ENCODE measurements at places on chromosomes 2 and 18.
A peak's percentile ranks its signal among the peaks of the same experiment; 100 is the strongest.

GRCh38 chr2:54866868-54867267 is 143.4 kb downstream of the EML6 start:
- peak; percentile 5 for DNase-seq

DNA sequence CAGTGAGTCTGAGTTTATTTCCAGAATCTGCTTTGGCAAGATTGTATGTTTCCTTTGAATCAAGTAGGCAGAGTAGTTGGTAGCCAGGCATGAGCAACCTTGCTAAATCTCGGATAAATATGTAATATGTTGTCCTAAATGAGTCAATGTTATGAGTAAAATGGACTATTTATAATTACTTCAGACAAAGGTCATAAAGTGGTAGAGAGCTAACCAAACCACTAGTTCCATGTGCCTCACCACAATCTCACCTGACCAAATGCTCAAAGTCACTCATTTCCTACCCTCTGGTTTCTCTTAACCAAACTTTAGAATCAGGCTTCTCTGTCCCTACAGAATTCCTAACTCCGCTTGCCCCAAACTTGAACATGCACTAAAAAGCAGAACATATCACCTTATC is 261.2 kb upstream of the FSIP2 start:
- DNase-seq: no peak

GRCh38 chr18:24220318-24220688 is 81.4 kb downstream of the CABYR start:
- DNase-seq: no peak

- no peak for DNase-seq
Measured at GRCh38 chr2:60520151-60520876, 33.1 kb downstream of the BCL11A start.

GRCh38 chr2:237459226-237459625 is 27.8 kb upstream of the MLPH start:
- DNase-seq: no peak

- peak; percentile 36 for DNase-seq
Measured at GRCh38 chr2:111071600-111072171, 49.0 kb upstream of the BCL2L11 start.

GRCh38 chr2:72851333-72851732 is 25.5 kb upstream of the EXOC6B start:
- DNase-seq: no peak

- no peak for DNase-seq
Measured at GRCh38 chr2:13289310-13289709, 572.6 kb downstream of the TRIB2 start.

DNA sequence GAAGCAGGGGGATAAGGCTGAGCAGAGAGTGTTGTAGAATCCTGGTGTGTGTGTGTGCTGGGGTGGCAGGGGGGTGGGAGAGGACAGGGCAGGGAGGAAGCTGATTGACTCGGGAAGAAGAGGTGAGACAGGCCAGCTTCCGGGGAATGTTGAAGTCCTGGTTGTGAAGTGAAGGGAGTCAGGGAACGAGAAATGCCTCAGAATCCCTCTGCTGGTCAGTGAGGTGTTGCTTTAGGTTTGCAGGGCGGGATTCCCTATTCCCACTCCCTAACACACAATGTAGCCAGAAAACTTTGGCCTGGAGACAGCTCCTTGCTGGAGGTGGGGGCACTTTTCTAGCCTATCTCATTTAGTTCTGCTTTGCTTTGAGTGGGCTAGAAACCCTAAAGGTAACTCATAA is 265.1 kb downstream of the HAUS1 start:
- DNase-seq: no peak

- no peak for DNase-seq
Measured at GRCh38 chr18:71238974-71239624, 950.3 kb downstream of the SOCS6 start.

DNA sequence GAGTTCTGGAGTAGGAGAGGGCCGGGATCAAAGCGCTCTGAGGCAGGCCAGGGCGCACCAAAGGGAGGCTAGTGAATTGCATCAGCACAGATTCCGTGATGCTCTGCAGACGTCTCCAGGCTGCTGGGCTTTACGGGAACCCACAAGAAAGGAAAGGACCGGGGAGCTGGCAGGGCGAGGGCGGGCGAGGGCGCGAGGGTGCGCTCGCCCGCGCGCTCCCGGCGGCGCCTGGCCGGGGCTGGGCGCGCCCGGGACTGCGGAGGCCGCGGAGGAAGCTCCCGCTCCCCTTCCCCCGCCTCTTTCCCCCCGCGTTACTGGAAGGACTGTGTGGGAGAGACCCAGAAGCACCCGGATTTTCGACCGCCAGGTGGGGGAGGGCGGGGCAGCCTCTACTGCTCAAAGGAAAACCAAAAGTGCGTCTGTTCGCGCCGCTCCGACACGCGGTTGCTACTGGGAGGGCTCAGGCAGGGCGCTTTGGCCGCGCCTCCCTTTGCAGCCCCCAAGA is 2.4 kb upstream of the FOSL2 start:
- DNase-seq: peak; percentile 80

DNA sequence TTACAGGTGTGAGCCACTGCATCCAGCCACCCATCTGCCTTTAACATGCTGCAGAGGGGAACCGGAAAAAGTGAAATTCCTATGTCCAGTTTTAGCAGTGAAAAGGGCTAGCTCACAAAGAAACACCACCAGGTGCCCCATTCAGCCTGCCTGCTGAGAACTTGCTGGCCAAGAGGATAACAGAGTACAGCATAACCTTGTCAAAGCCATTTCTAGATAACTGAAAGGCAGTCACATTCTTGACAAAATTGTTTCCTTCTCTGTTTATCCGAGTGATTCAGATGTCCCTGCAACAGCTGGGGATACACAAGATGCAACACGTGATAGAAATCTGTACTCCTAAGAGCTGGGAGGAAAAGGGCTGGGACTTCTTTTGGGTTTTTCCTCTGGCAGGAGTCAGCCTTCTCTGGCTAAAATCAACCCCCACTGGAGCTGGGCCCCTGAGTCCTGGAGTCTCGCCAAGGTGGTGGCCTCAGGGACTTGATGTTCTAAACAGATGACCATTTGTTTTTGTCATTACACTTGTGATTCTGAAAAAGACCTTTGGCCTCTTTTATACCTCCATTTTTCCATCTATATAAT is 505.4 kb downstream of the BCL11A start:
- DNase-seq: no peak

- no peak for DNase-seq
Measured at GRCh38 chr2:15092691-15093090, 460.2 kb downstream of the LRATD1 start.

- DNase-seq: no peak
Measured at GRCh38 chr2:80926168-80926567, 621.6 kb upstream of the LRRTM1 start.

- no peak for DNase-seq
Measured at GRCh38 chr2:238928520-238929241, 80.8 kb downstream of the TWIST2 start.

DNA sequence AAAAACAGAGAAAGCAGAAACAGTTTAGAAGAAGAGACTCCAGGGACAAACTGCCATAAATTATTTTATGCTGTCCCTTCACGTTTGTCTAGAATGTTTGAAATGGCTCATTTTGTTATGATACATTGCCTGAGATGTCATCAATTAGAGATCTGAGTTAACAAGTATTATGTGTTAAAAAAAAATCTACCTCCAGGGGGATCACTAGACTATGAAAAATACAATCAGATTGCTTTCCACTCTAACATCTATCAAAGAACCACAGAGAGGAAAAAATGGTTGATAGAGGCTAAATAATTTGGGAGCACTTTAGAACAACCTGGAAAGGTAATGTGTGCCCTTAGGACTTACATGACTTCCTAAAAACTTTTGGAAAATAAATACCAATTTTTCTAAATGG is 103.8 kb upstream of the CCDC150 start:
- DNase-seq: no peak

DNA sequence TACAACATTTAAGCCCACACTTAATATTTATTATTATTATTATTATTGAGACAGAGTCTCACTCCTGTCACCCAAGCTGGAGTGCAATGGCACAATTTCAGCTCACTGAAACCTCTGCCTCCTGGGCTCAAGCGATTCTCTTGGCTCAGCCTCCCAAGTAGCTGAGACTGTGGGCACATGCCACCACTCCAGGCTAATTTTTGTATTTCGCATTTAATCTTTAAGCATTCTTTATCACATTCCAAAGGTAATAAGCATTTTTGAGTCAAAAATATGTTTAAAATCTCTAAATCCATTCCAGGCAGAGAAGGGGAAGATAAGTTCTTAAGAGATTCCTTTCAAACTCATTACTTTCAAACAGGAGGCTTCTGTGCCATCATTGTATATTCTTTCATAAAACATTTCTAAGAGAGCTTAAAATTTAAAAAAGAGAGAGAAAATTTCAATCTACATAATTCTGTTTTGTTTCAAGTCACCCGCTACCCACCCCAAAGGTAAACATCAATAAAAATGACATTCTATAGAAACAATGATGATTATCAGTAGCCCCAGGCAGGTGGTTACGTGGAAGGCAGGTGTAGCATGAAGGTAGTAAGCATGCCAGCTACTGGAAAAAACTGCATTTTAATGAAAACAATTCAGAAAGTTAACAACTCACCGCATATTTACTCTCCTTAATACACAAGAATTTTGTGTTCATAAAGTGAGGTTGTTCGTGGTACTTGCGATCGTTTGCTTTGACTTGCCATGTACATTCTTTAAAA is 84.4 kb upstream of the NARS1 start:
- DNase-seq: no peak

DNA sequence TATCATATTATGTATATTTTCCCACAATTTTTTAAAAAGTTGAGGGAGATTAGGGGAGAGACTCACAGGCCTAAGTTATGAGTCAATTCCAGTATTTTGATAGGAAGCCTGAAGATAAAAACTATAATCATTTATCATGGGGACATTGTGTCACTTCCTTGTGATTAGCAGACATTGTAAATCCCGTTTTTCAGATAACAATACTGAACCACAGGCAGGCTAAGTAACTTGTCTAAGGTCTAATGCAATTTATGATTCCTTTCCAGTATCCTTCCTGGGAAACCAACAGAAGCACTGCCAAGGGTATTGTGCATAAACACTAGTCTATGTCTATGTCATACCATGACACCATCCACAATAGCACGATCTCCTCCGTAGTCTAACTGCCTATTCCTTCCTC is 235.2 kb upstream of the PIK3C3 start:
- DNase-seq: no peak

GRCh38 chr2:220226546-220226945 is 599.1 kb downstream of the SLC4A3 start:
- no peak for DNase-seq

- no peak for DNase-seq
Measured at GRCh38 chr2:224145751-224146355, 106.8 kb upstream of the SERPINE2 start.

DNA sequence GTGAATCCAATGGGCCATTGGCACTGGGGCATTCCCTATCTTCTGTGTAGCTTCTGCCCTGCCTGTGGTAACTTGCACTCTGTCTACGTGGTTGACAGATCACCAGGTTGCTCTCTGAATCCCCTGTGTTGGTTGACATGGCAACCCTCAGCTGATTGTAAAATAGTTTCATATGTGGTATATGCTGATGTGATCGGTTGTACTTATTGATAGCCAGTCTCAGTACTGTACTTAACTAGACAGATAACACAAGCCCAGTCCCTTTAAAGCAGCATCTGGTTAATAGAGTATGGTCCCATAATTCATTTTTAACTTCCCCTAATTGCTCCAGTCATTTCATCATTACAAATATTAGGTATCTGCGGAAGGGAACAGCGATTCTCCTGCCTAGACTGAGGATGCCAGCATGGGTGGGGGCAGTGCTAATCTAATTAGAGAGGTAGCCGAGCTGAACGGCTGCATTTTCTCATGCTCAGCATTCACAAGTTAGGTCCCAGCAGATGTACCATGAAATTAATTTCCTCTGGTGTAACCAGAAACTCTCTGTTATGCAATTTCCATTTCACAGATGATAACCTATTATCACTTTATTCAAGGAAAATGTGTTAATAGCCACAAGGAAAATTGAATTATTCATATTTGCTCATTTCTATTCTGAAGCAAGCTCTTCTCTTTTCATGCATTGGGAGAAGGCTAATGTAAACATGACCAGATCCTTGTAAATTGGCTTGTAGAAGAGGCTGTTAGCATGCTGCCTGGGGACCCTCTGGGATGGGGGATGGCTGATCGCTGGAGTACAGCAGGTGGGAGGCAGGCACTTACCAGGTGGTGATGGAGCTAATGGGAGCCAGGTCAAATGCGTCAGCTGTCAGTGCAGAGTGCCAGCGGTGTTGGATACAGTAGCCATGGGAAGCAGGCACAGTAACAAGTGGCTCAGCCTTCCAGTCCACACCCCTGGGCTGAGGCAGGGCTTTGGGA is 608.3 kb downstream of the GALR1 start:
- no peak for DNase-seq

GRCh38 chr2:101688261-101688660 is 9.2 kb upstream of the MAP4K4 start:
- no peak for DNase-seq

GRCh38 chr2:55357927-55358326 is 61.7 kb downstream of the CCDC88A start:
- no peak for DNase-seq
